ENCODE measurements at places on chromosomes 16 and 17.

DNA sequence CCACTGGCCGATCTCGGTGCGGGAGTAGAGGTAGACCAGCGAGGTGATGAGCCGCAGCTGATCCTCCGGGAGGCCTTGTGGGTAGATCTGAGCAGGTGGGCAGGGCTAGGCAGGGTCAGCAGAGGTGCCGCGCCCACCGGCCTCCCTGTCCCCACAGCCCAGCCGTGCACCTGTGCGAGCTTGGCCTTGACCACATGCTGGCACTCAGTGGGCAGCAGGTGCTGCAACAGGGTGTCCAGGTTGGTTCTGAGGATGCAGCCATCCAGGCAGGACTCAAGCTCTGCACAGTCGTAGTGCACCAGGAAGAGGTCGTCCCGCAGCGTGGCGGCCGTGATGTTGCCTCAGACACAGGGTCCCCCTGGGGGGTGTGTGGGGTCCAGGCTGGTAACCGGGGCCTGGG is 12.4 kb downstream of the MSLN start:
- DNase-seq = no peak

DNA sequence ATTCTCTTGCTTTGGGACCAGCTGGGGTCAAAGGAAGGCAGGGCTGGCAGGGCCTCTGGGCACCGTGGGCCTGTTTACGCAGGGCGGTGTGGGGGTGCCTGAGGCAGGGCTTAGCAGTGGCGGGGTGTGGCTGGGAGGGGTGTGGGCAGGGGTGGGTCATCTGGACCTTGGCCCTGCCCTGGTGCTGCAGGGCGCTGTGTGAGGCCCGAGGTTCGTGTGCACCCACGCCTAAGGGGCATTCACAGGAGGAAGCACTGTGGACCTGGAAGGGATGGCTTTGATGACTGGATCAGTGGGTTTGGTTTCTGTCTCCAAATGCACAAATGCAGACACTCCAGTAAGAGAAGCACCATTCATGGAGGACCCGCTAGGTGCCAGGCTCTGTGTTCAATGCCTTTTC is 37.3 kb downstream of the BCO1 start:
- DNase-seq = no peak

DNA sequence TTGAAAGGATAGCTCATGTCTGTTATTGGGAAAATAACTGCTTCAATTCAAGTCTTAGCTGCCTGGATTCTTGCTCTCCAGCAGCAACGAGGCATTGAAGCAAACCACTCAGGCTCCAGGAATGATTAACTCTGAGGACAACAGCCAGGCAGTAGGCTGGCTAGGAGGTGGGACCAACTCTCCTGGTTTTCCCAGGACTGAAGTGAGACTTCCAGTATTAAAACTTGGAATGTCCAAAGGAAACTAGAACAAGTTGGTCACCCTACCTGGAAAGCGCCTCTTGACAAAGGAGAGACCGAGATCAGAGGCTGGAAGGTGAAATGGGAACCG is 100.7 kb downstream of the SALL1 start:
- no peak for DNase-seq

DNA sequence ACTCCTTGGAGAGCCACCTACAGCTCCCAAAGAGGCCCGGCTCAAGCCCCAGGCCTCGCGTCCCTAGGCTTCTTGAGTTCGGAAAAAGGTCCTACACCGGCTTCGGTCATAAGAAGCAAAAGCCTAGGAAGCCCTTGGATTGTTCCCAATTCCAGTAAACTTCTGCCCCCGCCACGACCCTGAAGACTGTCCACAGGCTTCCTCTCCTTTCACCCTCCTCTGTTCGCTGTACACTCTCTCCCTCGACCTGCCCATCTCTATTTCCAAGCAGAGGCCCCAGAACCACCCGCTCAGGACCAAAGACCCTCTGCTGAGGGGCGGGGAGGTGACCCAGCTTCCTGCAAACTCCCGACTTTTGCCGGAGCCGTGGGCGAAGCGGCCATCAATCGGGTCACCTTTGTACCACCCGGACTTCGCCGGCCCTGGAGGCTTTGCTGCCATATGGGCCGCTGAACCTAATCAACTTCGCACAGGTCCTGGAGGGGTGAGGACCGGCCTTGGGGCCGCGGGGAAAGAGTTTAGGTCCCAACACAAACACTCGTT is 2.7 kb downstream of the HOXB2 start:
- no peak for DNase-seq

GRCh38 chr16:80200079-80200478 is 340.7 kb upstream of the DYNLRB2 start:
- no peak for DNase-seq

- DNase-seq = no peak
Observed at GRCh38 chr17:77952368-77952767, 6.1 kb upstream of the TNRC6C start.

GRCh38 chr17:16513873-16514272 is 21.9 kb upstream of the LRRC75A start:
- DNase-seq = no peak

- peak; percentile 69 for DNase-seq
Observed at GRCh38 chr17:44345454-44346026, 438 bp downstream of the GRN start.

- DNase-seq = no peak
Observed at GRCh38 chr17:41009301-41009760, 403 bp upstream of the KRTAP3-1 start.

DNA sequence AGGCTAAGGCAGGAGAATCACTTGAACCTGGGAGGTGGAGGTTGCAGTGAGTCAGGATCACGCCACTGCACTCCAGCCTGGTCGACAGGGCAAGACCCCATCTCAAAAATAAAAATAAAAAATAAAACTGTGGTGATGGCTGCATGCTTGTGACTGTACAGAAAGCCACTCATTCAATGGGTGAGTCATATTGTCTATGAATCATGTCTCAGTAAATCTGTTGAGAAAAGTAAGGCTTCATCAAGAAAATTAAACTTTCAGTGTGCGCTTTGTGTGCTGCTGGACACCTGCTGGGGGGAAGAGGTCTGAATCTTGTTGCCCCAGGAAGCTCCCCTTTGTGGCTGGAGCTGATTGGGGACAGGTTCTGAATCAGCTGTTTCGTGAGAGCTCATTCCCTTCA is 11.3 kb downstream of the NUBP1 start:
- no peak for DNase-seq

GRCh38 chr17:79930062-79930876 is 91.0 kb upstream of the CBX4 start:
- no peak for DNase-seq

GRCh38 chr17:6120351-6120750 is 50.2 kb downstream of the WSCD1 start:
- no peak for DNase-seq

- peak; percentile 47 for DNase-seq
Observed at GRCh38 chr16:287298-287811, 4.4 kb downstream of the PDIA2 start.

DNA sequence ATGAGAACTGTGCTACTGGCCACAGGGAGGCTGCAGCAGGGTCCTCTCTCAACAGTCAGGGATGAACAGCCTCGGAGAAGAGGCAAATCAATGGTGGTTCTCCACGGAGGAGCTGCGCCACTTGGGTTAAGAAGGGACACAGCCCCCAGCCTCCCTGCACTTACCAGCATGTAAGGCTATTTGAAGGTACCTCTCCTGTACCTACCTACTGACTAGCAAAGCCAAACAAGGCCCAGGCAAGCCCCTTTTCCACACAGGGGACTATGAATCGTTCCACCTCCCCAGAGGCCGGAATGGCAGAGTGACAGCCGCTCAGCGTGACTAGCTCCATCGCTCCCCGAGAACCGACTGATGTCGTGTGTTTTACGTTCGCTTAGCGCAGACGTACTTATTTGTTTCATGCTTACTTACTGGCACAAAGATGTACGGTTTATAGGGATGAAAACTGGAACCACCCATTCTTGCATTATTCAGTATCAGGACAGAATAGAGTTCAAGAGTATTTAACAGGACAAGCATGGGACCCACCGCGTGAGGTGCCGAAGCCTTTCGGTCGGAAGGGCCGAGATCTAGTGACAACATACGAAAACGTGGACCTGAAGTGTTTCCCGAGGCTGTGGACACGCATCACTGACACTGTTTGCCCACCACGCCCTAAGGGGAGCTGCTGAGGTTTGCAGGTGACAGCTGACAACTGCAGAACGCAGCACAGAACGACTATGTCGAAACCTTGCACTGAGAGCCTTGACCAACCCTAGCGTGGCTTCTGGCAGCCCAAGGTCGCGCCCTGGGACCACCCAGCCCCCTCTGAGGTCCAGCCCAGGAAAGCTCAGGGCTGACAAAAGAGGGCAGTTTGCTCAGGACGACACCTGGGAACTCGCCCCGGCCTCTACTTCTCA is 1.0 kb downstream of the TEPSIN start:
- DNase-seq = no peak

DNA sequence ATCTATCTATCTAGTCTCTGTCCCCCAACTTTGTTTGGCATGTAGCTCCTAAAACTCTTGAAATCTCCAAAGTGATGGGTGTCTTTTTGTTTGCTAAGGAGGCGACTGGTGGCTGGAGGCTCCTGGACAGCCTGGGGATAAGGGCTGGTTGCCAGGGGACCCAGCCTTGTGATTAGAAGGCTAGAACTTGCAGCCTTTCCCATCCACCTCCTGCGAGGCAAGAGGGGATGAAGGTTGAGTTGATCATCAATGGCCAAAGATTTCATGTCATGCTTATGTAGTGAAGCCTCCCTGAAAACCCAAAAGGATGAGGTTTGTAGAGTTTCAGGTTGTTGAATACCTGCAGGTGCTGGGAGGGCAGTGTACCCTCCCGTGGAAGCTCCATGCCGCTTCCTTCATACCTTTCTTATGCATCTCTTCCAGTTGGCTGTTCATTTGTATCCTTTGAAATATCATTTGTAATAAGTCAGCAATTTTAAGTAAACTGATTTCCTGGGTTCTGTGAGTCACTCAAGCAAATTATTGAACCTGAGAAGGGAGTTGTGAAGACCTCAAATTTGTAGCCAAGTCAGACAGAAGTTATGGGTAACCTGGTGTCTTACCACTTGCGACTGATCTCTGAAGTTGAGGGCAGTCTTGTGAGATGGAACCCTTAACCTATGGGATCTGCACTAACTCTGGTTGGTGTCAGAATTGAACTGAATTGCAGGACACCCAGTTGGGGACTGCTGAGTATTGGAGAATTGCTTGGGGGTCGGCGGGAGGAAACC is 202.4 kb downstream of the SEC14L1 start:
- no peak for DNase-seq

GRCh38 chr16:9098377-9099090 is 7.1 kb downstream of the HAPSTR1 start:
- DNase-seq = no peak

DNA sequence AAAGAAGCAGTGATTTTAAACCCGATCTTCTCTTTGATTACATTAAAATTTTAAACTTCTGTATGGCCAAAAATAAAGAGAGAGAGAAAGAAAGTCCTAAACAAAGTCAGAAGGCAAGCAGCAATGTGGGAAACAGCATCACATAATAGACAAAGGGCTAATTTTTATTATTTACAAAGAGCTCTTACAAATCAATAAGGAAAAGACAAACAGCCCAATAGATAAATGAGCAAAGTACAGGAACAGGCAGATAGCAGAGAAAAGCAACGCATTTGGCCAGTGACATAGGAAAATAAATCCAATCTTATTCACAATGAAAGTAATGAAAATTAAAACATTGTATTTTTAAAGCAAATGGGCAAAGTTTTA is 93.1 kb downstream of the SALL1 start:
- no peak for DNase-seq

DNA sequence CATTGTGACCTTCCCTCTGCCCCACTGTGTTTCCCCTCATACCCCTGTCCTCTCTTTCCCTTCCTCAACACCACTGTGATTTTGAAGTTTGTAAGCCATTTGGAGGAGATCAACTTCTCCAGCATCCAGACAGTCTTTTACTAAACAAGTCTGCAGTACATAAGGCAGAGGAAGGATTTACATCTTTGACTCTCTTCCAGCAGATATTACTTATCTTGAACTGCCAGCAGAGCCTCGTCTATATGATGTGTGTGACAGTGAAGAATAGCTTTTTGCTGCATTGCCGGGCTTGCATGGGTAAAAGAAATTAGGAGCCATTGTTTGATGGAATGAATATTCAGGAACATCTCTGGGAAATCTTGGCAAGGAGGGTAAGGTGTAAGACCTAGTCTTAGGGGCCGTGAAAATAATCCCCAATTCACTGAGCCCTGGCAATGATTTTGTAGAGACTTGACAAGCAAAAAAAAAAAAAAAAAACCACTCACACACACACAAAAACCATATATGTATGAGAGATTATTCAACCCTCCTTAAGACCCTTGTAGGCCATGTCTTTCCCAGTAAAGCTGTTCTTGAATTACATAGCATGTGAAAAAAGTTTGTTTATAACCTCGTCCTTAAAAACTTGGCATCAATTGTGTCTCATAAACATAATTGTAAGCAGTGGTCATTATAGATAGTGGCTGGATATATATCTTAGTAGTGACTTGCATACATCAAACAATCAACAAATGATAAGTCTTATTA is 903.9 kb downstream of the CDH11 start:
- DNase-seq = no peak

DNA sequence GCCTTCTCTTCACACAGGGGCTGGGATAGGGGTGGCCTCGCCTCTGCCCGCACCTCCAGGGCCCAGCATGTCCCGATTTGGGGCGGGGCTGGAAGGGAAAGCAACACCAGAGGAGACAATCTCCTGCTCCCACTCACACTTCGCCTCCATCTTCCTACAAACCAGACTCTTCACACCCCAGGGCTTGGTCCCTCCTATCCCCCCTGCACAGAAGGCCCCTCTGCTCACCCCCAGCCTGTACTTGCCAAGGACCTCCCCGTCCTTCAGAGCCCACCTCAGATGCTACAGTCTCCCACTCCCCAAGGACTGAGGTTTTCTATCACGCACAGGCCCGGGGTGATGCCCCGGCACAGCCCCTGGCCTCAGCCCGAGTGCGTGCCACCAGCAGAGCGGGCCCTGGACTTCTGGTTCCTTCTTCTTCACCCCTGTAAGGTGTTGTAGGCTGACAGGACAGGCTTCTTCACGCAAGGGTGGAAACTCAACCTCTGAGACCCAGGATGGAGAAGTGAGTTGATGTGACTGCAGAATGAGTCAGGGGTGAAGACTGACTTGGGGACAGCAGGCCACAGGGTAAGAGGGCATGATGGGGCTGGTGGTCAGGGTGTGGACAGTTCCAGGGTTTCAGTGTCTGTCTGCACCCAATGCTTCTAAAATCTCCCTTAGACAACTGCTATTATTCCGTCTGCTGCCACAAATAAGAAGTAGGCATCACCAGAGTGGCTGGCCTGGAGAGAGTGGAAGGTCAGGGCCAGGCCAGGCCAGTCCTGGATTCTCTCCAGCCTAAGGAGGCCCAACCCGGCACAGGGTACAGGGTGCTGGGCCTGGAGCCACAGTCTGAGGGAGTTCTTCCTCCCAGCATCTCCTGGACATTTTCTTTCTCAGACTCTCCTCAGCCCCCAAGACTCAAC is 2.5 kb downstream of the ITGAE start:
- DNase-seq = no peak

DNA sequence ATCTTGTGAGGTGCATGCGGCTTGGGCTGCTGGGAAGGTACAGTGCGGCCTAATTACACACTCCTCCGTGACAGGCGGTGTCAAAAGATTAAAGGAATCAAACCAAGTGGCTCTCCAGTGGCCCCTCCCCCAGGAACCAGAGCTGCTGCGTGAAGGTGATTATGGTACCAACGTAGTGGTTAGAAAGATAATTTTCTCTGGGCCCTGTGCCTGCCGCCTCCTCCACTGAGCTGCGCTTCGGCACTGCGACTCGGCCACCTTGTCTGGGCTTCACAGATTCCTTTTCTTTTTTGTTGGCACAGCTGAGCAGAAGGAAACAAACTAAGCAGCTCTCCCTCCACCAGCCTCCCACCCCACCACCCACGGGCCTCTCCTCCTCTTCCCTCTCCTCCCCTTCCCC is 113.2 kb upstream of the SDK2 start:
- DNase-seq = peak; percentile 24

- no peak for DNase-seq
Observed at GRCh38 chr16:24037335-24037734, 201.6 kb downstream of the PRKCB start.

Measured in NCI-H2171 (cell line).